ENCODE measurements at places on chromosomes 3 and 15. TPM values are rescaled to one million over a fixed set of nuclear protein-coding genes. Genes with fewer than 3 reads are reported as not detected.

AGTR1 gene
- not detected for total RNA-seq

- no peak for DNase-seq
Observed at GRCh38 chr15:47607695-47608094, 109.6 kb upstream of the SEMA6D start.

REC114 gene
- total RNA-seq: not detected

DNA sequence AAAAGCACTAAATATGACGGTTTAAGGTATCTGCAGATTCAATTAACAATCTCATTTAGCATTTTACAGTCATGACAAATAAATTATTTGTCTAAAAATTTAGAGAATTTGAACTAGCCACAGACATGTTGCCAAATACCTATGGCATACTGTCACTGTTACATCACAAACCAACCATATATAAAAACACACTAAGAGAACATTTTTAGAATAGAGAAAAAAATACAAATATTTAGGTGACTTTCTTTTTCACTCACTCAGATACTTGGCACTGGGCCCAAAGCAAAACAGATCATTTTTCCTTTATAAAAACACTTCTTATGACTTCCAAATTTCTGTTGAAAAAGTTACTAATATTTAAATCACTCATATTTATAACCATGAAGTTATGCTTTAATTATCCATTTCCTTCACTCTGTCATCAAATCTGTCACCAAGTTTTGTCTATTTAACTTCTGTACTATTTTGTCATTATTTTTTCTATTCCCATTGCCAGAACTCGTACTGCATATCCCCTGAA, 644.7 kb downstream of the OTOL1 start:
- no peak for DNase-seq

GRCh38 chr3:87733671-87734367, 325.0 kb downstream of the CGGBP1 start:
- no peak for DNase-seq

GRCh38 chr3:198106265-198106664, 146.2 kb downstream of the LMLN start:
- DNase-seq: no peak

DNA sequence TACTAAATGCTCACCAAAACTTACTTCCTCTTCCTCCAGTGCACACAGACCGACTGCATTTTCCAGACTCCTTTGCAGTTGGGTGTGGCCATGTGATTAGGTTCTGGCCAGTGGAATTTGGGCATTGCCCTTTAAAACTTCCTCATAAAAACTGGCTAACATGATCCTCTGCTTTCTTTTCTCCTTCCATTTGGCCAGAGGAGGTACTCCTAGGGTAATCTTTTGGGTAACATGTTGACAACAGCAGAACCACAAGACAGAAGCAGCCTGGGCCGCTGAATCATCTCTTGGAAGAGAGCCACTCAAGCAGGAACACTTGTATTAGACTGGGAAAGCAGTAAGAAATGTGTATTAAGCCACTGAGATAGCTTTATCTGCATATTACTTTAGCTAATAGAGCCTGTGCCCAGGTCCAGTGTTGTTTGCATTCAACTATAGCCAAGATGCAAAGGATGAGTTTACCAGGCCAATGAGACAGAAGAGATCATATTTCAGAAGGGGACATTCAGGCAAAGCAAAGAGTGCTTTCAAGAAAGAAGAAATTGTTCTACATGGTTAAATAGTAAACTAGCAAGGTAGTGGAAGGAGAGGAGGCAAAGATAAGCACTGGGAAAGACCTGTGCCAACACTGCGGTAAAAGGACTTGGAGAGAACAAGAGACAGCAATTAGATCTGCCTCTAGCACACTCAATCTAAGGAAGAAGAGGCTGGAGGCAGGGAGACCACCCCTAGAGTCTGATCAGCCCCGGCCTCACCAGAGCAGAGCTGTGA, 79.8 kb downstream of the PLCH1 start:
- no peak for DNase-seq

ROPN1B gene
- not detected for total RNA-seq

DNA sequence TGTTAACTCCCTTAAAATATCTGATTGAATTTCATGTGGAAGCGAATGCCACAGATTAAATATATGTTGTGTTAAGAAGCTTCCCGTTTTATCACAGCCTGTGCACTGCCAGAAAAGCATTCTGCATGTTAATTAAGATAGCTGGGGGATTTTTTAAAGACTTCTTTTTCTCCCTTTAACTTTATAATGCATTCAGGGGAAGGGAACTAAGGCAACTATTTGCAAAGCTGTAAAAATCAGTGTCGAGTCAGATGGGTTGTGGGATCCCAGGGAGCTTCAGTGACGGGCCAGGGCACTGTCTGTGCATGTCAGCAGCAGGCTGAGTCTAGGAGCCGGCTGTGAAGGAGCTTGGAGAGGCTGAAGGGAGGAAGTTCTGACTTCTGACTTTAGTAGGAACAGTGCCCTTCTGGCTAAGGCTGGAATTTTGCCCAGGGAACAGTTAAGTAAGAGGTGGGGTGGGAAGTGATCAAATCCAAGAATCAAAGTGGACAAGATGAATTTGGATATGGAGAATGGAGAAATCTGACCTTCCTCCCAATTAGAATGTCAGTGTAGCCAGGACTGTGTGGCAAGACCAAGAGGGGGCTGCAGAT, 77.7 kb downstream of the ABHD5 start:
- no peak for DNase-seq

GOLGA6D gene
- total RNA-seq: not detected

FGD5 gene
- not detected for total RNA-seq

- DNase-seq: no peak
Observed at GRCh38 chr3:88410259-88410658, 260.5 kb downstream of the C3orf38 start.

TRIM42 gene
- total RNA-seq: not detected
